Progenitor cell of endocrine pancreas (in vitro differentiated cells): ENCODE measurements at places on chromosomes 1 and 21.

GRCh38 chr1:242554577-242554976 is 30.1 kb upstream of the PLD5 start:
- DNase-seq: no peak

- no peak for DNase-seq
These were observed 70.1 kb upstream of the CASZ1 start for GRCh38 chr1:10866321-10867093.

GRCh38 chr1:237181743-237182317 is 139.8 kb downstream of the RYR2 start:
- DNase-seq: no peak

DNA sequence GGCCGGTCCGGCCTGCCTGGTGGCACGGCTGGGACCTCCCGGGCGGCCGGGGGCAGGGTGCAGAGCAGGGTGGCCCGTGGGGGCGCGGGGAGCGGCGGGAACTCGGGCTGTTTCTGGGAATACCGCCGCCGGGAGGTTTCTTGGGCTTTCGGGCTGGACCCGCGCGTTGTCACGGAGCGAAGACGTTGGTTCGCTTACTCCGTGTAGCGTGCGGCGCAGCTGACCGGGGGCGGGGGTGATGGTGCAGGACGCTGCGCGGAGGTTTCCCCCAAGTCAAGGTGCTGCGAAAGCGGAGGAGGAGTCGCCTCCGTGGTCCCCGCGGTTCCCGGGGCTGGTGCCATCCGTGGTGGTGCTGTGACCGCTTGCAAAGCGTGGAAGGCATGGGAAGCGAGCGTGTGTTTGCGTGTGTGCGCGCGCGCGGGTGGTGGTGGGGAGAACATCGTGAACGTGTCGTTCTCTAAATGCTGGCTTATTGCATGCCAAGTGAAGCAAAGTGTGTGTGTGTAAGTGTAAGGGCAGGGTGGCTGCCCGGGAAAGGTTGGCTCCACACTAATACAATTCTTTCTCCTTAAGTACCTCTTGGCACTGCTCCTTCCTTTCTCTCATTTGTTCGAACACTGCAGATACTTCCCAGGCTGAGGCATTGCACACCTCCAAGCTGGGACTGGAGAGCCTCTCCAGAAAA is 1.1 kb downstream of the RYR2 start:
- DNase-seq: peak; percentile 17

GRCh38 chr1:148264374-148265276 is 112.5 kb upstream of the NBPF11 start:
- DNase-seq: no peak

GRCh38 chr1:162376691-162377090 is at the start of gene SPATA46:
SPATA46 (minus strand) TSS chr1:162376854; CDS start chr1:162376790, 64 bp downstream.
- DNase-seq: no peak

GRCh38 chr1:110780600-110781484 is 92.1 kb upstream of the CD53 start:
- DNase-seq: peak; percentile 48

DNA sequence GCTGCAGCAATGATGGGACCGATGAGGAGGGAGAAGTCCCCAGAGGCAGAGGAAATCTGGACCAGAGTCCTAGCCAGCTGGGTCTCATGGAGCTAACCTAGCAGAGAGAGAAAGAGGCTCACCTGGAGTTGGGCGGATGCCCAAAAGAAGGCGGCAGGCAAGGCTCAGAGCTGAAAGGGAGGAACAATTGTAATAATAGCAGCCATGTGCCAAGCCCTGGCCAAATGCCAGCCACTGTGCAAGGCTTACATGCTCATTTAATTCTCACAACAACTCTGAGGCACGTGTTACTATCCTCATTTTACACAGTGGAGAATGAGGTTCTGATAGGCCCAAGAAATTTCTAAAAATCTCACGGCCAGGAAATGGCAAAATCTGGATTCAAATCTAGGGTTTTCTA is 50.0 kb upstream of the ZNF648 start:
- no peak for DNase-seq

- no peak for DNase-seq
These were observed 88.1 kb downstream of the DMRTB1 start for GRCh38 chr1:53547231-53547790.

- no peak for DNase-seq
These were observed 11.7 kb downstream of the NKAIN1 start for GRCh38 chr1:31227891-31228568.

GRCh38 chr1:114023377-114023776 is 44.1 kb downstream of the OLFML3 start:
- DNase-seq: no peak

- no peak for DNase-seq
These were observed 359.3 kb downstream of the SMYD3 start for GRCh38 chr1:246147524-246148461.

DNA sequence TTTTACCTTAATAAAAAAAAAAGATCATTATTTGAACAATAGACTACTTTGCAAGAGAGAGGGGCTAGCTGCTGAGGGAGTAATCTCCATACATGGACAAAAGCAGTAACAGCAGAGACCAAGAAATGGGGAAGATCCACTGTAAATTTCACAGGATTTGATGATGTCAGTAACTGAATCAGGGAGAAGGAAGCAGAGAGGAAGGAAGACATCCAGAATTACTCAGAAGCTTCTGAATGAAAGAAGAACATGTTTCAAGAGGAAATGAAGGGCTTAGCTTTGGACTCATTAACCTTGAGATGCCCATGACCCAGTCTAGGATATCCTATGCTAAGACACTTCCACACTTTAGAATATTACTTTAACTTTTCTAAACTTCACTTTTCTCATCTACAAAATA is 60.4 kb downstream of the SLC44A5 start:
- DNase-seq: no peak

DNA sequence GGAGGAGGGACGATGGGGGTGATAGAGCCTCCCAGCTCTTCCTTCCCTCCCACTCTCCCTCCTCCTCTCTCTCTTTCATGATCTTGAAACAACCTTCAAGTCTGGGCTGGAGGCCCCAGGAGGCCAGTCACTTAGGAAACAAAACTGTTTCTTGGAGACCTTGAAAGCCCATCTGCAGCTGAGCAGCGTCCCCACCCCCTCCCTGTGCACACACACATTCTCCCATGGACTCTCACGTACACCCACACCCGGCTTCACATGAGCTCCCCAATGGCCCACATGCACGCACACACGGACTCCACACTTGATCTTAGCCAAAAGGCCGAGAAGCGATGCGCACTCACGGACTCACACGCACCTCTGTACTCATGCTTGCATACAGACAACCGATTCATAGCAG is 3.2 kb upstream of the ATP1A2 start:
- DNase-seq: no peak

DNA sequence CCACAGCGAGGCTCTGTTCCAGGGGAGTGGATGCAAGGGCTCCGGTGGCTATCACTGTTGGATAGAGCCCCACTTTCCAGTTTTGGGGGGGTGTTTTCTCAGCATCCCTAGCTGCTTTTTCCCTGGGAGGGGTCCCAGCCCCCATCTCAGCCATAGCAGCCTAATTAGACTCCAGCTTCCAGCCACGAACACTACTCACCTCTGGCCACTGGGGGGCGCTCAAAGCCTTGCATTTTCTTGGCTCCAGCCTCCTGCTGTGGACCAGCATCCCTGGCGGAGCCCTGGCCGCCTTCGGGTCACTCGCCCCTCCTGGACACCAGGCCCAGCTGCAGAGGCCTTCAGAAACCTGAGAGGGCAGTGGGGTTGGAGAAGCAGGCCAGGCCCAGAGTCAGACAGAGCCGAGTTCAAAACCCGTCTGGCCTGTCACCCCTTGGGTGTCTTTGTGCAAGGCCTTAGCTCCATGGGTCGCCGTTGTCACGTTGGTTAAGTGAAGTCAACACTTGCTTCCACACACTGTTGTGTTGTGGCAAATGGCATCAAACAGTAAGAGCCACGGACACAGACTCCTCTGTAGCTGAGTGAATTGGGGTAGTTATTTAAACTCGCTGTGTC is 93.5 kb upstream of the ACTL8 start:
- DNase-seq: peak; percentile 80

- no peak for DNase-seq
These were observed 89.3 kb downstream of the EBNA1BP2 start for GRCh38 chr1:43082740-43083139.

DNA sequence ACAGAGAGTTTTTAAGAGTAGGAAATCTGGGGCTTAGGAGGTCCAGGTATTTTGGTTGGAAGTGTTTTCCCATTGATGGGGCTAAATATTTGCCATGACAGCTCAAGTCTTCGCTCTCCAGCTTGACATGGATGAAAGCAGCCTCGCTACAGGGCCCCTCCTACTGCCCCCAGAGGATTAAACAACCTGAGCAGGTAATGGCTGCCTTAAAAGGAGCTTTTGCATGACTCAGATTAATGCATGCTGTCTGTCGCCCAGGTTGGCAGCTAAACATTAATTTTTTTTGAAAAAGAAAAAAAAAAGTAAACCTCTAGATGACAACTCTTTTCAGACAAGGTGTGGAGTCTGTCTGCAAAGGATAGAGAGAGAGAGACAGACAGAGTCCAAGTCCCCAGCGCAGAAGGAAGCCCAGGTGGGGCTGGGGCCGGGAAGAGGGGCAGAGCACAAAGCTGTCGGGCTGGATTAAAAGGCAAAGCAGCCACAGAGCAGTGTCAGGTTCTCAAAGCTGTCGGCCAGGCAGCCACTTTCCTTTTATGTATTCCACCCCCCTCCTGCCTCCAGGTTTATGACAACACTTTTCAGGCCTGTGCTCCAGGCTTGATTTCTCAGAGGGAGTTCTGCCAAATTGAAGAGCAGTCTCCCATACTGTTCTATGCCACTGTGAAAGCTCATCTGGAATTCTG is 127.9 kb downstream of the CLIC6 start:
- no peak for DNase-seq

DNA sequence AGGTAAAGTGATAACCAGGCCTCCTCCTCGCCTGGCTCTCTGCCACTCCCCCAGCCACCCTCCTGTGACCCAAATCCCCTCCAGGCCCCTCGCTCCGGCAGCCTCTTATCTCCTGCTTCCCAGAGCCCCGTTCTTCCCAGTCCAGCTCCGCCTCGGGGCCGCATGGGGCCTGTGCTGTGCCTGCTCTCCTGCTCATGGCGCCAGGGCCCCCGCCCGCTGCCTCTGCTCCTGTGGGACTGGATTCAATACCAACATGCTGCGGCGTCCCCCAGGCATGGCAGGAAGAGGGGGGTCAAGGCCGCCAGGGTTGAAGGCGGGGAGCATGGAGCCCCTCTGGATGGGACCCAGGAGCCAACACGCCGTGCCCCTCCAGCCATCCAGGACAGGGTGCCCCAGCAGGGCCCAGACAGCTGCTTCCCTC is 213.0 kb upstream of the VAMP3 start:
- no peak for DNase-seq

GRCh38 chr1:94828251-94828650 is 8.1 kb downstream of the SLC44A3 start:
- DNase-seq: no peak

GRCh38 chr1:100718581-100718980 is 961 bp upstream of the VCAM1 start:
- DNase-seq: no peak

DNA sequence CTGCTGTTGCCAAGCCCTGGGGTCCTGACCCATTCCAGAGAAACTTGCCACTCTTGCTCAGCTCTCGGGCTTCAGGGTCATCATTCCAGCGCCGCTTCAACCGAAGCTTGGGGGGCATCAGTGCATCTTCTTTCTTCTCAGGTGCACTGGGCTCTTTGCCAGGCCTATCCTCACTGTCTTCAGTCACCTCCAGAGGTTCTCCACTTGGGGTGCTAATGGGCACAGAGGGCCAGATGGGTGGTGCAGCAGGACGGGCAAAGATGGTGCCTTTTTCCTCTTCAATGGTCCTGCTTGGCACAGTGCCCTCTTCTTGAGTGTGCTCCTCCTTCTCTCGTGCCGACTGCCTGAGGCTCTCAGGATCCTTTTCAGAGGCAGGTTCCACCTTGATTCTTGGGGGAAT is 13.3 kb downstream of the ETV3 start:
- no peak for DNase-seq

DNA sequence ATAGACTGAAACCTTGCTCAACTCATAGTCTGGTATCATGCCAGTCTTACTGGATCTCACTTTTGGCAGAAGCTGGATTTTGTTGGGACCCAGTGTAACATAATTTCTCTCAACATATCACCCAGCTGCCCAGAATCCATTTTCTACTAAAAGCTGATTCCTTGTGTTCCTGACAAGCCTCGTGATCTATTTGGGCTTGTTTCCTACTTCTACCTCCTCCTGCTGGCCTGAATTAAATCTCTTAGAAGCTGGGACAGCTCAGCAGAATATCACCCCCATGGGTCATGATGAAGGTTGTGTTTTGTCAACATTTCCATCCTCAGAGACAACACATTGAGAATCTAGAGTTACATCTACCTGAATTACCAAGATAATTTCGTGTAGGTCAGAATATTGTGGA is 7.7 kb downstream of the GOLT1A start:
- DNase-seq: no peak

DNA sequence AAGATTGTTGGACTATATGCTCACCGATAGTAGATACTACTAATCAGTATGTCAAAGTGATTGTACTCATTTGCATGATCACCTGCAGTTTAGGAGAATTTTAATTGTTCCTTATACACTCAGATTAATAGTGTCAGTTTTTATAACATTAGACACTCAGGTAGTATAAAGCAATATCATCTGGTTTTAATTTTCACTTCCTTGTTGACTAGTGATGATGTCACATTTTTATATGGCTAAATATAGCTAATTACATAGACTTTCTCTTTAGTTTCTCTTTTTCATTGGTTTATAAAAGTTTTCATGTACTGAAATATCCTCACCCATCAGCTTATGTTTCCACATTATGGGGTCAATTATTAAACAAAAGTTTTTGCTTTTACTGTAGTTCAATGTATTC is 1332.4 kb upstream of the ADGRL2 start:
- DNase-seq: no peak

DNA sequence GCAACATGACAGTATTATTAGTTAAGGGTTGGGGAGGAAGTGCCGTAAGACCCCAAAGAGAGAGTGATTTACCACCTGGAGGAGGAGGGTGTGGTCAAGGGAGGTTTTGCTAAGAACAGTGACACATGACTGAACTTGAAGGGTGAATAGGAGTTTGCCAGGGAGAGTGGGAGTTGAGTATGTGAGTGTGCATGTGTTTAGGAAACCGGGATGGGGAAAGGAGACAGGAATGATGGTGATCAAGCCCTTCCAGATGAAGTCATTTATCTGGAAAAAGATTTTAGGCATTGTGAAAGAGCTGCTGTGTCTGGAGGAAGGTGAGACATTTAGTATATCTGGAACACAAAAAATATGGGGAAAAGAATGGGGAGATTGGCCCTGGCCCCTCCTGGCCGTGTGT is 28.1 kb upstream of the IL10 start:
- DNase-seq: no peak

GRCh38 chr1:51313961-51314777 is 16.2 kb downstream of the TTC39A start:
- no peak for DNase-seq

GRCh38 chr1:26858160-26858559 is 4.8 kb upstream of the SFN start:
- no peak for DNase-seq

- no peak for DNase-seq
These were observed 30.0 kb upstream of the RCSD1 start for GRCh38 chr1:167599957-167600581.

GRCh38 chr1:96634883-96635282 is 86.7 kb upstream of the PTBP2 start:
- DNase-seq: no peak
